ENCODE measurements at places on chromosomes 7 and 10.

DNA sequence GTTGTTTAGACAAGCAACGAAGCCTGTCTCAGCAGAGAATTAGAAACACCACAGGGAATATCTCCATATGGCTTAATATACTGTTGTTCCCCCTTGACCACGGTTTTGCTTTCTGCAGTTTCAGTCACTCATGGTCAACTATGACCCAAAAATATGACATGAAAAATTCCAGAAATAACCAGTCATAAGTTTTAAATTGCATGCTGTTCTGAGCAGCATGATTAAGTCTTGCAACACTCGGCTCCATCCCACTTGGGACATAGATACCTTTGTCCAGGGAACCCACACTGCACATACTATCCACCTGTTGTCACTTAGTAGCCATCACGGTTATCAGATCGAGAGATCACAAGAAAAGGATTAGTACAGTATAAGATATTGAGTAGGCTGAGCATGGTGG lies 60.7 kb upstream of the FOXK1 start:
- no peak for DNase-seq

DNA sequence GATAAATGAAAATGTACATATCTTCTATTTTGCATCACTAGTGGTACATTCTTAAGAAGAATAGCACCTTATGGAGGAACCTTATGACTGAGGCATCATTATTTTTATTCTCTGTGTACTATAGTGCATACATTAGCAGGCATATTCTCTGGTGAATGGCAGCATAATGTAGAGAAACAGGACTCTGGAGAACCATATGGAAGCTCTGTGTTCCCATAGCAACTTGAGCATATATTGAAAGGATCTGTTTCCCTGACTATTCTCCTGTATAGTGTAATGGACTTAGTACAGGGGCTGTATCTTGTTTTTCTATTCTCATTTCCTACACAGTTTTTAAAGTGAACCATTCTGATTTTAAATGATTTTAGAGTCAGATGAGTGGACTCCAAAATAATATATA lies 128.4 kb upstream of the SMIM30 start:
- DNase-seq, result no peak

DNA sequence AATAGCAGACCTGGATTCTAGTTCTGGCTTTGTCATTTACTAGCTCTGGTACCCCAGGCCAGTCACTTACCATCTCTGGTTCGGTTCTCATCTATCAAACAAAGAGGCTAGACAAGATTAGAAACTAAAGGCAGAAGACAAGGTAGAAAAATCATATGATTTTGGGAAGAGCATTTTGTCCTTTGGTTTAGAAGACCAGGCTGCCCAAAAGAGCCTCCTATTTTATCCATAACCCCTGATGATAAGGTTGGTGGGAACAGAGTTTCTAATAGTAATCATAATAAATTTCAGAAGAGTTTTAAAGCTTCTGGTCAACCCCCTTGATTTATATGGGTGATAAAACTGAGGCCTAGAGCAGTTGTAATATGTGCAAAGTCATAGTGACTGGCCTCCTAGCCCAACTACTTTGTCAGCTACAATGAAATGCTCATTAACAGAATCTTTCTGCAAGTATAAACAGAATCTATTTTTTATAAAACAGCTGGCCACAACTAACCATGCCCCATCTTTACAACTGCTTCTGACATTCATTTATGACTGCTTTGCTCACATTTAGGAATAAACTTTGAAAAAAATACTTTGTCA lies 23.4 kb downstream of the COX15 start:
- DNase-seq, result no peak

GRCh38 chr10:74084955-74085354 lies 65.7 kb downstream of the AP3M1 start:
- DNase-seq, result no peak

DNA sequence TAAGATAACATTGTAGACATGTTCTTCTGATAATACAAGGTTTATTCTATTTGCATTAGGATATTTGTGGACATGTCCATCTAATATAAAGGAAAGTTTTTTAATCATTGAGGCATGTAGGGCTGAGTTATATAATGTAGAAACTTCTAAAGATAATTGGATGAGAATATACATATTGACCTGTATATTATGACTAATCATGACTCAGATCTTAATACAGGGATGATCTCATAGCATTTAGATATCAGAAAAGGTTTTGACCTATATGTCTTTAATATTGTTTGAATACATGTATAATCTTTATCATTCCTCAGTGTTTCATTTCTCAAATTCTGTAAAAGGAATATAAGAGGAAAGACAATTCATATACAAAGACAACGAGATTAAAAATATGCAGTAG lies 39.2 kb downstream of the CD36 start:
- DNase-seq, result peak; percentile 61

GRCh38 chr7:28647076-28647421 lies 234.7 kb downstream of the CREB5 start:
- DNase-seq, result no peak

- peak; percentile 98 for DNase-seq
Measured at GRCh38 chr7:47291461-47292081, 290.3 kb downstream of the TNS3 start.

DNA sequence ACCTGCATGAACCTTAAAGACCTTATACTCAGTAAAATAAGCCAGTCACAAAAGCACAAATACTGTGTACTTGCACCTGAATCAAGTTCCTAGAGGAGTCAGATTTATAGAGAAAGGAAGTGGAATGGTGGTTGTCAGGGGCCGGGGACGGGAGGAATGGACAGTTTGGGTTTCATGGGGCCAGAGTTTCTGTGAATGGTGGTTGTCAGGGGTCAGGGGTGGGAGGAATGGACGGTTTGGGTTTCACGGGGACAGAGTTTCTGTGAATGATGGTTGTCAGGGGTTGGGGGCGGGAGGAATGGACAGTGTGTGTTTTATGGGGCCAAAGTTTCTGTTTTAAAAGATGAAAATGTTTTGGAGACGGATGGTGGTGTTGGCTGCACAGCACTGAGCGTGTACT lies 260.0 kb upstream of the MKI67 start:
- DNase-seq, result no peak

GRCh38 chr10:132971448-132972148 lies 29.2 kb upstream of the CFAP46 start:
- no peak for DNase-seq

- DNase-seq, result no peak
Measured at GRCh38 chr10:48520594-48520993, 84.3 kb downstream of the ARHGAP22 start.
